Fibroblast of skin of scalp (primary cell): ENCODE measurements at places on chromosomes 11 and 22.
A peak's percentile ranks its signal among the peaks of the same experiment; 100 is the strongest.

- DNase-seq, result peak; percentile 63
Observed at GRCh38 chr11:113305440-113306336, 8.7 kb upstream of the TTC12 start.

GRCh38 chr11:70623906-70624597 lies 225.7 kb downstream of the CTTN start:
- DNase-seq, result no peak

DNA sequence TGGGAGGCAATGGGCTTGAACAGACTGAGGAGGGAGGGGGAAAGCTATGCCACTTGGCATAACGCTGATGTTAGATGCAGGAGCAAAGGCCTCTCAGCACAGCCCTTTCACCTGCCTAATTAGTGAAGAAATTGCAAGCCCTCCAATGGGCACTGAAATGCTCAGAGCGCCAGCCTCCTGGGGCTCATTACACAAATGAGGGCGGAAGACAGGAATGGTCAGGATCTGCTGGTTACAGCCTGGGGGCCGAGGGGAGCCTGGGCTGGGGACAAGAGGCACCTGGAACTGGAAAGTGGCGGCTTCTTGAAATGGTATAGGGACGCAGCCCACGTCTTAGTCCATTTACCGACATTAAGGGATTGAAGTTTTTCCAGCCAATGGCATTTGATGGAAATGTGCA lies 50.2 kb upstream of the PLET1 start:
- no peak for DNase-seq

GRCh38 chr11:75585293-75585670 lies 23.2 kb downstream of the SERPINH1 start:
- DNase-seq, result no peak

GRCh38 chr11:446891-447290 lies 3.2 kb upstream of the PTDSS2 start:
- no peak for DNase-seq

DNA sequence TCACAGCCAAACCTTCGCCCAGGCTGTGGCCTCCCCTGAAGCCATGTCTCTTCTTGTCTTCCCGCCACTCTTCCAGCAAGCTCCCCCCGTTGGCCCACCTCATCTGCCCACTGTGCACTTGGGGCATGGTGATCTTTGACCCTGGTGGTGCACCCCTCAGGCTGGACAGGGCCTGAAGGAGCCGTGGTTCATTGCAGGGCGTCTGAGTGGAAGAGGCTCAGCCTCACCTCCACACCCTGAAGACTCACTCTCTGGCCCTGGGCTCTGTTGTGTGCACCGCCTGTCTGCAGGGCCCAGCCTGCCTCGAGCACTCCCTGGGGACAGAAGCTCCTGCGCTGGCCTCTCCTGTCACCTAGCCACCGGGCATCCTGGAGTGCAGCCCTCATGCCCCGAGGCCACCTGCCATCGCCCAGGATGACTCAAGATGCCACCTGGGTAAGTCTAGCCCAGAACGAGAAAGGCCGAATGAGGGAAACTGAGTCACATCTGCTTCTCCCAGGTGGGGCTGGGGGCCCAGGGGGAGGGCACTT lies 40.8 kb upstream of the PPARA start:
- no peak for DNase-seq

DNA sequence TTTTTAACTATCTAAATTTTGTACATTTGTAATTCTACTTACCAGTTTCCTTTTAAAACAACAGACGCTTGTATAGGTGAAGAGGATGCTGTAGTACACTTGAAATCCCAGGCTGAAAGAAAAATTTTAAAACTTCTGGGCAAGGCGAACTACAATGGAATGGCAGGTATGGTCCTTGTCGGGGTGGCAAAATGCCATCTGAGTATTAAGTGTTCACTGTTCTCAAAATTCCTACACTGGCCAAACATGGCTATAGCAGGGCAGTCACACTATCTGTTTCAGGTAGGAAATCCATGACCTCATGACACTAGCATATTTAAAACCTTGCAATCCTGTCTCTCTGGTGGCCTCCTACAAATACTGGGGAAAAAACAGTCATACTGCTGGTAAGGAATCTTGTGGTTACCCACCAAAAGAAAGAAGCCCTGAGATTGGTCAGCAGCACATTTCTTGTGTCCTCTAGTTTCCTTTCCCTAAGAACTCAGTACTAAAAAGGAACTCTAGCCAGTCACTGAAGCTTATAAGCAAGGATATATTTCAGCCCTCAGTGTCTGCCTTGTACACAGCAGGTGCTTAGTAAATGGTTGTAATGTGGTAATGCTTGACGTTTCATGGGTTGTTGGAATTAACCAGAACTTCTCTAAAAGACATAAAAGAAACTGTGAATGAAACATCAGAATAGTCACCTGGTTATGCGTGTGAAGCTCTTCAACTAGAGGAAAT lies 5.2 kb upstream of the ZC3H12C start:
- peak; percentile 78 for DNase-seq

DNA sequence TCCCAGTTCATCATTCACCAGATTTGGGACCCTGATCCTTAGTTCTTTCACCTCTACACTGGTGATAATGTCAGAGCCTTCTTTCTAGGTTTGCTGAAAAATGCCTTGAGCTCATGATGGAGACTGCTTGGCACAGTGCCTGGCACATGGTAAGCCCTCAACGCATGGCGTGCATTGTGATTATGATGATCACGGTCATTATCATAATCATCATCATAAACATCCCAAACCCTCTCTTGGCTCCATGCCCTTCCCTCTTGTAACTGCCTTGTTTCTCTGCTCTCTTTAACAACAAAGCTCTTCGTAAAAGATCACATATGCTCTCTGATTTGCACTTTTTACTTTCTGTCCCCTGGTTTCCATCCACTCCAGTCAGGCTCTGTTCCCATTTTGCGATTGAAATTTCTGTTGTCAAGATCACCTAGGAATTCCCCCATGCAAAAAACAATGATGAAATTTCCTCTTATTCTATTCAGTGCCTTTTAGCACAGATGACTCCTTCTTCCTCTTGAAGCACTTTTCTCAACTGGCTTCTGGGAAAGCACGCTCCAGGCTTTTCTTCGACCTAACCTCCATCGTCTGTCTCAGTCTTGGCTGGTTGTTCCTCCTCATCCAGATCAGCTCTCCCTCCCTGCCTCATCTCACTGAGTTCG lies 479.1 kb downstream of the OPCML start:
- no peak for DNase-seq

DNA sequence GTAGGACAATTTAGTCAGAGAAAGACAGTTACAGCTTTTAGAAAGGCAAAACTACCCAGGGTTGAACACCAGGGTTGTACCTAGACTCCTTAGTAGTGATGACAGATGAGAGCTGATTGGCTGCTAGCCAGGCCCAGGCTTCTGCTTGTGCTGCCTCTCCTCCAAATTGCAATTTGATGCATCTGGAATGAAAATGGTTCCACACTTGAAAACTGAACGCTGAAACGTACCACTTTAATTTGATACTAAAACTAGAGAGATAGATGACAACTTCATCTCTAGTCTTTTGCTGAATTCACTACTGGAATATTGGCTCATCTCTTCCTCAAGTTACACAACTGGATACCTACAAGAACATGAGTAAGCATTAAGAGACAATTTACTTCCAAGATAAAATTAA lies 19.2 kb upstream of the FNBP4 start:
- DNase-seq, result peak; percentile 4

- DNase-seq, result no peak
Observed at GRCh38 chr11:121132211-121132976, 31.4 kb downstream of the TECTA start.

DNA sequence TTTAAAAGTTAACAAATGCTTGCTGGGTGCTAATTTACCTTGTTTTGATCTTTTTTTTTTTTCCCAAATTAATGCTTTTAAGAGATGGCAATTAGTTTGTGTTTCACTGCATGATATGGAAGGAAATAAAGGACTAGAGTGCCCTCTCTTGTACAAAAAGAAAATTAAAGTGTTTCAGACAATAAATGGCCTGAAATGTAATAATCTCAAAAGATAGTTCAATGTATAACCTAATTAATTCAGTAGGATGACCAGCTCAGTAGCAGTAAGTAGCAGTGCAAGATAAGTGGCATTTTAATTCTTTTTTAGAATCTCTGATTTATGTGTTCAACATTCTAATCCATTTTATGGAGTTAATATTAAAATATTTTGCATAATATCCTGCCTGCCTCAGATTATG lies 39.9 kb upstream of the MYO18B start:
- DNase-seq, result peak; percentile 35

DNA sequence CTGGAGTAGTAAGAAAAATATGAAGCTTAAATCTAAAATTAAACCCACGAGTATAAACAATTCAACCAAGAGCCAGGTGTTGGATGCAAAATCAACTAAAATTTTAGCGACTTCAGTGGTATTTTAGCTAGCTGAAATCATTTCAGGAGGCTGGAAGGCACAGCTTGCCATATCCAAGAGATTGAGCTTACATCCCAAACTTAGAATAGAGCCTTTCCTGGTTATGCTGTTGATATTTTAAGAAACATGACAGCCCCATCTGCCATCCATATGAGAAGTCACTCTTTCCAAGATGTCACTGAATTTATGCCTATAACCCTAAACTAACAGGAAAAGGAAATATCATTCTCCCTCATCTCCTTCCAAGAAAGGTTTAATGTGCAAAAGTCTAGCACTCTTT lies 334.0 kb downstream of the KCNA4 start:
- DNase-seq, result no peak

DNA sequence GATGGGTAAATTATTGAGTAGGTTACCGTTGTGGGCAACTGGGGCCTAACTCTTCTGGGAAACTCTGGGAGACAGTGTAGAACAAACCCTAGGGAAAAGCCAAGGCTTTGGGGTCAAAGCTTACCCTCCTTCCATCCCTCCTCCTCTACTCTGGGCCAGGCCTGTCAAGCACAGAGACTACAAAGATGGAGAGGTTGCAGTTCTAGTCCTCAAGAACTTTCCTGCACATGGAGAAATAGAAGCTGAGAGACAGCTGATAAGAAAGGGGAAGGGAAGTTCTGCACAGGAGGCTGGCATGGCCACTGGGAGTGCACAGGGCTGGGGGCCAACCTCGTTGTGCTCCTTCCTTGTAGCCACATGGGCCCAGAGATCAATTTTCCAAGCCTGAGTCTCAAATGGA lies 67.2 kb upstream of the ALX4 start:
- DNase-seq, result no peak

DNA sequence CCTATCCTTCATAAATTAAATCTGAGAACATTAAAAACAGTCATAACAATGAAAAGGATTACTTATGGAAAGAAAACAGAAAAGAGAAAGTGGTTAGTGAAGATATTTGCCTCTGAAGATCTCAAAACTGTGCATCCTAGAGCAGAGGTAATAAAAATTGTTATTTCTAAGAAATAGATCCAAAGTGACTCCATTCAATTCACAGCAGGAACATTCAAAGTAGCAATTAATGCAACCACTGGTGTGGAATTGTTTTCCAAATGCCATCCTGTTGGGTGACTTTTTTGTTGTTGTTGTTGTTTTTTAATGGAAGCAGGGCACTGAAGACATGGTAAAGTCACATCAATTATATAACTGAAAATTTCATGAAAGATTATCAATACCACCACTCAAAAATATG lies 1139.5 kb upstream of the CCDC90B start:
- DNase-seq, result no peak

GRCh38 chr11:106988151-106989077 lies 29.9 kb downstream of the GUCY1A2 start:
- peak; percentile 66 for DNase-seq

DNA sequence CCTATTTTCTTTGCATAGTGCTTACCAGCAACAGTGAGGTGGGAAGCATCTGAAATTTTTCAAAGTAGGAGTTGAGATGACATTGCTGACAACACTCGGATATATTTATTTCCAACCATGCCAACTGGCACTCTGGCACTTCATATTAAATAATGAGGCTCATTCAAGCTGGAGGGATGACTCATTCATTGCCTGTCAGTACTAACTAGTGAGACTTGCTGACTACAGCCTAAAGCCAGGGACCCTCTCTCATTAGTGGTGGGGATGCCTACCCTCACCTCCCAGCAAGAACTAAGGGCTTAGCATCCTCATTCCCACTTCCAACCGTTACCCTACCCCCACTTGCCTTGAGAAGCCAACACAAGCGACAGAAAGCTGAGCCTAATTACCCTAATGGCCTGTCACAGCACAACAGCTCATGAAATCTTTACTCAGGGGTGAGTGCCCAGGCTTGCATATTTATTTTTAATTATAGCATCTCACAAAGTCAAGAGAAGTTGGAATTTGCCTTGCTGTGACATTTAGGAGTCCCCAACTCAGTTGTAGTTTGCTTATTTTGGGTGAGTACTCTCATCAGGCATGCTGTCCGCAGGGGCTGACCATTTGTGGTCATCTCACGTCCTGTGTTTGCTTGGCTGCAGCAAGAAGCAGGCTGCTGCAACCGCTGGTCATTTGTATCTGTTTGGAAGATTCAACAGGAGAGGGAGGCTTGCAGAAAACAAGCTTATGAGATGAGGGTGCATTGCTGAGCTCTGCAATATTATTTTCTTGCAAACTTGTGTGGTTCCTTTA lies 181.6 kb upstream of the POU2AF2 start:
- DNase-seq, result no peak

DNA sequence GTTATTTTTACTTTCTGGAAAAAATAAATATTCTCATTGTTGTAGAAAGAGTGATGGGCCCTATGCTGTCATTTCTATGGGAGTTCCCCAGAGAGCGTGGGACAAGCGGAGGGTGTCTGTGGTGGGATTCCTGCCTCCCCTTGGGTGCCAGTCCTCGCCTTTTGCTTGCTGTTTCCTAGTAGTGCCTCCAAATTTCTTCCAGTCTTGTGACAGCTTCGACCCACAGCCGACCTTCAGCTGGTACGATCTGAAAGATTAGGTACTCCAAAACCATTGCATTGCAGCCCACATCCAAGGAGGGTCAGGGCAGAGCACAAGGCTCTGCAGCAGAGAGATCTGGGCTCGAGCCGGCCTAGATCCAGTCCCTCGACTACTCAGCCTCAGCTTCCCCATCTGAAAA lies 58.9 kb upstream of the EMID1 start:
- no peak for DNase-seq
